Osteoblast (primary cell): ENCODE measurements at places on chromosomes 3 and 15. TPM values are rescaled to one million over a fixed set of nuclear protein-coding genes. Genes with fewer than 3 reads are reported as not detected.

Gene POMGNT2
- total RNA-seq, result 10.1 and 10.3 TPM in 2 replicates

Gene MUSTN1
- 1.4 TPM in 1 of 2 replicates, not detected in the other for total RNA-seq

Gene CYP19A1
- 2.2 and 4.4 TPM in 2 replicates for total RNA-seq

DNA sequence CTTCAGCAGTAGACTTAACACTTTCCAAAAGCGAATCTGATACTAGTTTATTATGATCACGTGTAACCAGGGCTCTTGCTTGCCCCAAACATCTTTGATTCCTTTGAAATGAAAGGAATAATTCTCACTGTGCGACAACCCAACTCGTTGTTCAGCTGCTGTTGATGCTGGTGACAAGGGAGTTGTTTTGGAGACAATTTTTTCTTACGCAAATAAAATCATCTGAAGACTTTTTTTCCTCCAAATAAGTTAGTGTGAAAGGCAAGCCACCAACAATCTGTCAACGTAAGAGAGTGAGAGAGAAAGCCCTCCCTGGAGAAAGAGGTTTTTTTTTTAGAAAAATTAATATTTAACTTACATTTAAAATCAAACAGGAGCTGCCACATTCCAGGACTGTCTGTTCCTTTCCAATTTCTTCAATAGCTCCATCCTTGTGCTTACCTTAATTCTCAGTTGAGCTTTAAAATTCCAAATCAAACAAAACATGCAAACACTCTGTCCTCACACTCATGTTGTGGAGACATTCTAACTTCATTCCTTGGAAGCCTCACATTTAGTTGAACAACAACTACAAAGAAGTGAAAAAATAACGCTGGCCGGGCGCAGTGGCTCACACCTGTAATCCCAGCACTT is 4.9 kb upstream of the P3H2 start:
- peaks cover 23% of the 10 kb centered on the region for H3K4me1 ChIP-seq
- H3K4me3 ChIP-seq, result no peak overlapping the region
- H3K27me3 ChIP-seq, result no peaks in the 10 kb centered on the region

DNA sequence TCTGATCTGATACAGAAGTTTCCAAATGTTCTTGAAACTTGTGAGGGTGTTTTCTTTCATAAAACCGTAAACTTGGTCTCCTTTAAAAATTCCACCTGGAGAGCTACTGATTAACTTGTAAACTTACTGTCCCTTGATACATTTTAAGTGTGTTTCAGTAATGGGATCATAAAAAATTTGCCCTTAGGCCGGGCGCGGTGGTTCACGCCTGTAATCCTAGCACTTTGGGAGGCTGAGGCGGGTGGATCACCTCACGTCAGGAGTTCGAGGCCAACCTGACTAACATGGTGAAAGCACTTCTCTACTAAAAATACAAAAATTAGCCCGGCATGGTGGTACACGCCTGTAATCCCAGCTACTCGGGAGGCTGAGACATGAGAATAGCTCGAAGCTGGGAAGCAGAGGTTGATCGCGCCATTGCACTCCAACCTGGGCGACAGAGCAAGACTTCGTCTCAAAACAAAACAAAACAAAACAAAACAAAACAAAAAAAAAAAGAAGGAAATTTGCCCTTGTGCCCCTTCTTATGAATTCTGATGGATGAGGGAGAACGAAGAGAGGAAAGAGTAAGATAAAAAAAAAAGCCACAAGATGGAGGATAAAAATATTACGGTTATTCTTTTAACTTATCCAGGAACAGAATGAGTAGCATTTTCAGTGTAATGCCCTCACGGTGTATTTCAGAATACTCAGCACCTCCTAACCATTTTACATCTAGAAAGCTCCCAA is 32.1 kb upstream of the AP4E1 start:
- H3K4me1 ChIP-seq, result peaks cover 23% of the 10 kb centered on the region
- H3K27me3 ChIP-seq, result peaks cover 14% of the 10 kb centered on the region
- peak; percentile 59 for DNase-seq
- H3K36me3 ChIP-seq, result no peaks in the 10 kb centered on the region
- peak overlapping the region; percentile 72 for H3K27ac ChIP-seq

- H3K27me3 ChIP-seq, result no peaks in the 10 kb centered on the region
- peak; percentile 86 for DNase-seq
- peaks cover 30% of the 10 kb centered on the region for H3K4me1 ChIP-seq
- peaks cover 20% of the 10 kb centered on the region for H3K36me3 ChIP-seq
- peak overlapping the region; percentile 21 for H3K27ac ChIP-seq
These were observed 1.4 kb upstream of the PDHB start for GRCh38 chr3:58434990-58435389.

GRCh38 chr3:120470870-120471269 is 20.1 kb upstream of the FSTL1 start:
- no peak overlapping the region for H3K4me3 ChIP-seq
- H3K27me3 ChIP-seq, result no peaks in the 10 kb centered on the region
- H3K36me3 ChIP-seq, result no peaks in the 10 kb centered on the region
- H3K27ac ChIP-seq, result peak overlapping the region; percentile 48
- no peak for DNase-seq

- no peaks in the 10 kb centered on the region for H3K36me3 ChIP-seq
- peak overlapping the region; percentile 97 for H3K27ac ChIP-seq
- no peak for DNase-seq
These were observed 500 bp upstream of the VGLL3 start for GRCh38 chr3:86991482-86991815.

DNA sequence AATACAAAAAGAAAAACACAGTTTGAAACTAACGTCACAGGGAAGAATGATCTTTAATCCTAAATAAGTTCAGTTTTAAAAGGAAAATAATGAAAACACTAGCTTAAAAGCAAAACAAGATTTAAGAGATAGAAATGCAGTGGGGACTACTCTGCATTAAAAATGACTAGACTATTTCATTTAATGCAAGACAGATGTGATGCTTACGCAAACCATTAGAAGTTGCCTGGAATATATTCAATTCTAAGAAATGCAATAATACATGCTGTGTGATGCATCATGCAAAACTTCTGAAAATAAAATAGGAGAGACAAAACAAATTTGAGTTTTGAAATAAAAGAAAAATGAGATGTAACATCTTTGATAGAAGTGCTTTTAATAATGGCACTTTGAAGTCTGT is 97.6 kb upstream of the STRIT1 start:
- H3K27ac ChIP-seq, result peak overlapping the region; percentile 79
- H3K4me3 ChIP-seq, result no peak overlapping the region
- DNase-seq, result no peak
- peaks cover 15% of the 10 kb centered on the region for H3K4me1 ChIP-seq
